ENCODE measurements at places on chromosomes 1 and 21. TPM values are rescaled to one million over a fixed set of nuclear protein-coding genes. Genes with fewer than 3 reads are reported as not detected.

- peaks cover 12% of the 10 kb centered on the region for H3K4me1 ChIP-seq
- H3K4me3 ChIP-seq = no peak overlapping the region
- no peak for DNase-seq
- no peaks in the 10 kb centered on the region for H3K36me3 ChIP-seq
- no peaks in the 10 kb centered on the region for H3K27me3 ChIP-seq
These were observed 160.9 kb downstream of the PBX1 start for GRCh38 chr1:164719676-164720439.

DNA sequence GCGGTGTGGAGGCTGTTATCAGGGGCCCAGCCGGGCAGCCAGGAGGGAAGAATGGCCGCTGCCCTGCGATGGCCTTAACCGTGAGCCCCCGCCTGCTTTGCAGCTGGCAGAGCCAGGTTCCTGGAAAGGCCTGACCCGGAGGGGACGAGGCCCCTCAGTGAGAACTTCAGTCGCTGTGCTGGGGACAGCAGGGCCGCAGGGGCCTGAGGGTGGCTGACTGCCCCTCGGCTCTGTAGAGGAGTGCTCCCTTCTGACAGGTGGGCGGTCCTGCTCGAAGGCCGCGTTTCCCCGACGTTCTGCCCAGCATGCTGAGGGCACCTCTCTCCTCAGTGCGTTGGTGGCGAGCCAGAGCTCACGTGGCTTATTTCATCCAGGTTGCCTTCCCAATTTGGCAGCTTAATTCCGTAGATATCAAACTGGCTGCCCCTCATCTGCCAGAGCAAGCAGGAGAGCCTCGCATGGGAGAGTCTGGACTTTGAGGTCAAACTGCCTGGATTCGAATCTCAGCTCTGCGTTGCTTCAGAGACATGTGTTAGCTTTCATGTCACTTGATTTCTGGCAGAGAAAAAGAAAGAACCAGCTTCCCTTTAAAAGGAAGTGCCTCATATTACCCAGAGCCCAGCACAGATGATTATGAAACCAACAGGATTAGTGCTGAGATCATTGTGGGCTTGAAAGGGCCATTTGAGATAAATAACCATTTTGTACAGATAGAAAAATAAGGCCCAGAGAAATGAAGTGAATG is 239.8 kb downstream of the SDCCAG8 start:
- no peaks in the 10 kb centered on the region for H3K27me3 ChIP-seq
- no peak for DNase-seq
- H3K4me1 ChIP-seq = peaks cover 2% of the 10 kb centered on the region

- DNase-seq = no peak
- H3K36me3 ChIP-seq = peaks cover 6% of the 10 kb centered on the region
- H3K27ac ChIP-seq = no peak overlapping the region
- H3K4me1 ChIP-seq = peaks cover 50% of the 10 kb centered on the region
These were observed 143.0 kb downstream of the MRPL39 start for GRCh38 chr21:25464275-25464674.

- H3K4me1 ChIP-seq = no peaks in the 10 kb centered on the region
- no peak for DNase-seq
- no peaks in the 10 kb centered on the region for H3K36me3 ChIP-seq
- no peak overlapping the region for H3K27ac ChIP-seq
These were observed 12.8 kb downstream of the PLA2G4A start for GRCh38 chr1:186841599-186841998.

GRCh38 chr1:22917989-22918388 is 54.7 kb downstream of the LACTBL1 start:
- no peaks in the 10 kb centered on the region for H3K36me3 ChIP-seq
- no peaks in the 10 kb centered on the region for H3K4me1 ChIP-seq
- no peak overlapping the region for H3K4me3 ChIP-seq
- no peak overlapping the region for H3K27ac ChIP-seq

DNA sequence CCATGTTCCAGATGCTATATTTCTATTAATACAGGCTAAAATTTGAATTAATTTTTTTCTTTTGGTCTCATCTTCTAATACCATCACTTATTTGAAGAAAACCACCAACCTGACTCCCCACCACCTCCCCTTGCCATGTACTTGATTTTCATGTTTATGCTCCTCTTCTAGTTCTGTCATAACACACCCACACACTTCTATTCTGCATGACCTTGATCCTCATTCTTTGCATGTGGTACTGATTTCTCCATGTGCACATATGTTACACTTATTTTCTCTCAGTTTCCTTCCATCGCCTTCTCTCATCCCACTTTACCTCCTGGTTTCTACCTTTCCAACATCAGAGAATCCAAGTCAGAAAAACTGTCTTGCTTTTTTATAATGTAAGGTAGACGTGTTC is 78.9 kb upstream of the ARID1A start:
- no peak for DNase-seq
- H3K4me1 ChIP-seq = peaks cover 25% of the 10 kb centered on the region
- peaks cover 1% of the 10 kb centered on the region for H3K27me3 ChIP-seq
- H3K4me3 ChIP-seq = no peak overlapping the region
- H3K27ac ChIP-seq = no peak overlapping the region

DNA sequence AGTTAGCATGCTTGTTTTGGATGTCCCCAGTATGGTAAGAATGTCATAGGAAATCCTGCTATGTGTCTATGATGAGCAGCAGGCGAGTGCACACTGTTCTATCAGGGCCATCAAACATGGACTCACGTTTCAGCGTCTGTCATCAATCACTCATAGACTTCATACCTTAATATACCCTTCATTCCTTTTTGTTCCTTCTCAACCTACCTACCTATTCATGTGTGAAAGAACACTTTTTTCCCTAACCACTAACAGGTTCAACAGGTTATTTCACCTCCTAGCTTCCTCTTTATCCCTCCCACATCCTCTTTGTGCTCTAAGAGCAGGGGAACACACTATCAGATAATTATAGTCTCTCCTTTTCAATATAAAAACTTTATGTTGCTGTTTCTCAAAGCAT is 300.6 kb downstream of the TM2D1 start:
- H3K4me1 ChIP-seq = no peaks in the 10 kb centered on the region
- no peak for DNase-seq
- no peak overlapping the region for H3K4me3 ChIP-seq
- no peaks in the 10 kb centered on the region for H3K36me3 ChIP-seq
- peaks cover 2% of the 10 kb centered on the region for H3K27me3 ChIP-seq
- H3K27ac ChIP-seq = no peak overlapping the region

- no peak overlapping the region for H3K4me3 ChIP-seq
- H3K4me1 ChIP-seq = peaks cover 47% of the 10 kb centered on the region
- no peak for DNase-seq
- H3K27ac ChIP-seq = no peak overlapping the region
- no peaks in the 10 kb centered on the region for H3K27me3 ChIP-seq
These were observed 2.4 kb downstream of the SSX2IP start for GRCh38 chr1:84687714-84688462.

DNA sequence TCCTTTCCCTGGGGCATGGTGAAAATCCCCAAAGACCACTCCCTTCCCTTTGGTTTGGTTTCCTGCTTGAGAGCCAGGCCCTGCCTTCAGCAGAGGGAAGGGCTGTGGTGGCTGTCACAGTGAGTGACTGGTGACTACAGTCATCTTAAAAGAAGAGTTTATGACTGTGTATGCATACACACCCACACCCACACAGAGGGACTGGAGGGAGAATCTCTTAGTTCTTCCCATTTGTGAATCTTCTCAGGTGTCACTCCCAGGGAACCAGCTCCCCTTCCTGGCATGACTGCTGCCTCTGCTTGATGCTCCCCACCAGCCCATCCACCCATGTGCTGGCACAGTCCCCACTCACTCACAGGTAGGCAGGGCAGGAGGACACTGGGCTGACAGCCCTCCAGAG is 3.9 kb upstream of the KCNA2 start:
- H3K4me3 ChIP-seq = no peak overlapping the region
- H3K27me3 ChIP-seq = peaks cover 47% of the 10 kb centered on the region
- no peak overlapping the region for H3K27ac ChIP-seq
- H3K36me3 ChIP-seq = no peaks in the 10 kb centered on the region
- H3K4me1 ChIP-seq = peaks cover 25% of the 10 kb centered on the region
- DNase-seq = no peak

DNA sequence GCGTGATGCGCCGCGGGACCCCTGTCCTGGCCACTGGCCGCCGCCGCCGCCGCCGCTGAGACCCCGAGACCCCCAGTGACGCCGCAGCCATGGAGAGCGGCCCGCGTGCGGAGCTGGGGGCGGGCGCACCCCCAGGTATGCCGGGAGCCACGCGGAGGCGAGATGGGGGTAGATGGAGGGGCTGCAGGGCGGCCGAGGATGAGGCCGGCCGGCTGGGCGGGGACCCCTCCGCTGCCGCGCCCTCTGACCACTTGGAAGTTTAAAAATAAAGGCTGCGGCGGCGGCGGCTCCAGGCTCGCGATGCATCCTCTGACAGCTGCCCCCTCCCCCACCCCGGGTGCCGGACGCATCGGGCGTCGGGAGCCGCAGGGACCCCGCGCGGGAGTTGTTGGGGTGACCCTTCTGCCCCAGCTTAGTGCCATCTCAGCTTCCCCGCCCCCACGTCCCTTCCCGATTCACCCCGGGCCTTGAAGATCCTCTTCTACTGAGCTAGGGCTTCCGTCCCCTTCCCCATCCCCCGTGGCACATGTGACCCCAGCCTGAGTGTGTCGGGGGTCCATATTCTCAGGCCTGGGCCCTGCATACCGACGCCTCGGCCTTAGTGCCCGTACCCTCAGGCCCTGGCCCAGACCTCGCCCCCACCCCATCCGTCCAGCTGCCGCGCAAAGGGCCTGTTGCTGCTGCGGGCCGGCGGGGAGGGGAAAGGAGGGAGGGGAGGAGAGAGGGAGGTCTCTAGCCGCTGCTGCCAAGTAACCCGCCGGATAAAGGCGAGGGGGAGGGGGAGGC is 562 bp downstream of the MAP7D1 start:
- H3K4me1 ChIP-seq = peaks cover 75% of the 10 kb centered on the region
- H3K36me3 ChIP-seq = peaks cover 40% of the 10 kb centered on the region
- peak overlapping the region; percentile 92 for H3K4me3 ChIP-seq

DNA sequence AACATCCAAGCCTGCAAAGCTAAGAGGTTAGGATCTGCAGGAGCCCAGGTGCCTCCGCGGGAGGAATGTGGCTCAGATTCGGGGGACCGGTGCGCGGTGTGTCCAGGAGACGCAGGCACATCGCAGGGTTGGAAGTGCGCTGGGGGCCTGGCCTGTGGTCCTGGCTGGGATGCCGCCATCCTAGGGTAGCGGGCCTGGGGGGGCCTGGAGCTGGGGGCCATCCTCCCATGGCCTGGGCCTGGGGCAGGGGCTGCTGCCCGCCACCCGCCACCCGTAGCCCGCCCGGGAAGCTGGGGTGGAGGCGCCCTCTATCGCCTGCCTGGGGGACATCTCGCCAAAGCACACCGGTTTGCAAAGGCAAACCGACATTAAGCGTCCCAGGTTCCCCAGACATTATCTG is 170.6 kb upstream of the ARHGEF16 start:
- H3K27me3 ChIP-seq = no peaks in the 10 kb centered on the region
- H3K36me3 ChIP-seq = no peaks in the 10 kb centered on the region
- H3K27ac ChIP-seq = no peak overlapping the region
- H3K4me1 ChIP-seq = no peaks in the 10 kb centered on the region

DNA sequence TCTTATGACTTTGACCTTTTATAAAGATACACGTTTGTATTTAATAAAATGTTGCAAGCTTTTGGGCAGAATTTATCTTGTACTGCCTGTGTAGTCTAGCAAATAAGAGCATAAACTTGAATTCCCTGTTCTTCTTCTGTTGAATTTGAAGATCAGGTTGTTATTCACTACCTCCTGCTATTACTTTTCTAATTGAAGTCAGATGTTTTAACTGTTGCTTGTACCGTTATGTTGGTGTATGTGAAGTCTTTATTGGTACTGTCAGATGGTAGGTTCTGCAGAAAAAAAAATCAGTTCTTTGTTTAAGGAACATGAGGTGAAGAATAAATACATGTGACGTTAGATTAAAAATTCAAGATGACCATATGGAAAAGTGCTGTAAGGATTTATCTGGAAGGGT is 69.1 kb downstream of the DYRK1A start:
- no peaks in the 10 kb centered on the region for H3K27me3 ChIP-seq
- H3K4me1 ChIP-seq = peaks cover 38% of the 10 kb centered on the region
- DNase-seq = no peak
- H3K36me3 ChIP-seq = peaks cover 30% of the 10 kb centered on the region
- no peak overlapping the region for H3K27ac ChIP-seq
- no peak overlapping the region for H3K4me3 ChIP-seq

GRCh38 chr1:91054780-91055481 is 33.1 kb upstream of the ZNF644 start:
- no peaks in the 10 kb centered on the region for H3K4me1 ChIP-seq
- no peak for DNase-seq
- no peaks in the 10 kb centered on the region for H3K36me3 ChIP-seq
- H3K27ac ChIP-seq = no peak overlapping the region
- H3K27me3 ChIP-seq = peaks cover 9% of the 10 kb centered on the region

DNA sequence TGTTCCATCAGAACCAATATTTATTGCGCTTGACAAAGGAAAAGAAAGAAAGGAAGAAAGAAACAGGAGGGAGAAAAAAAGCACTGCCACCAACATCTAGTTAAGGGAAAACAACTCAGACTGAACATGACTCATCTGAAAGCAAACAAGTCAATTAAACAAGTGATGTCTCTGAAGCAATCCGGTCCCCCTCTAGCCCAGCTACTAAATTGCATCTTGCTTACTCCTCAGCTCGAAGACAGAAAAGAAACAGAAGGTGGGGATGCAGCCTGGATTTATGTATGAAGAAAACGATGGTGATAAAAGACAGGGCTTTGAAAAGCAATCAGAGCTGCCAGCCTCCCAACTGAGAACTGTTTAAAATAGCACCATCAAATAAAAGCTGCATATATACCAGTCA is 188.2 kb downstream of the OMA1 start:
- H3K36me3 ChIP-seq = no peaks in the 10 kb centered on the region
- peaks cover 2% of the 10 kb centered on the region for H3K27me3 ChIP-seq
- no peaks in the 10 kb centered on the region for H3K4me1 ChIP-seq
- DNase-seq = no peak
- no peak overlapping the region for H3K27ac ChIP-seq

GRCh38 chr21:26025536-26026512 is 144.7 kb downstream of the APP start:
- H3K4me3 ChIP-seq = no peak overlapping the region
- no peaks in the 10 kb centered on the region for H3K27me3 ChIP-seq
- H3K27ac ChIP-seq = no peak overlapping the region
- no peak for DNase-seq
- H3K4me1 ChIP-seq = no peaks in the 10 kb centered on the region

TINAGL1 gene
- not detected for total RNA-seq

RGS7 gene
- not detected for total RNA-seq

AMY1A gene
- total RNA-seq = not detected

PDZK1IP1 gene
- total RNA-seq = not detected

AGBL4 gene
- not detected for total RNA-seq

KRTAP19-3 gene
- total RNA-seq = not detected

FABP3 gene
- total RNA-seq = not detected

RBM11 gene
- 0.50 TPM for total RNA-seq

GBP1 gene
- total RNA-seq = 147 TPM

IVL gene
- total RNA-seq = not detected

WNT9A gene
- total RNA-seq = not detected
